ENCODE measurements at places on chromosomes 5 and 9. TPM values are rescaled to one million over a fixed set of nuclear protein-coding genes. Genes with fewer than 3 reads are reported as not detected.

Gene LCN15
- total RNA-seq: not detected

Gene PDGFRB
- total RNA-seq: 1,131 TPM

DNA sequence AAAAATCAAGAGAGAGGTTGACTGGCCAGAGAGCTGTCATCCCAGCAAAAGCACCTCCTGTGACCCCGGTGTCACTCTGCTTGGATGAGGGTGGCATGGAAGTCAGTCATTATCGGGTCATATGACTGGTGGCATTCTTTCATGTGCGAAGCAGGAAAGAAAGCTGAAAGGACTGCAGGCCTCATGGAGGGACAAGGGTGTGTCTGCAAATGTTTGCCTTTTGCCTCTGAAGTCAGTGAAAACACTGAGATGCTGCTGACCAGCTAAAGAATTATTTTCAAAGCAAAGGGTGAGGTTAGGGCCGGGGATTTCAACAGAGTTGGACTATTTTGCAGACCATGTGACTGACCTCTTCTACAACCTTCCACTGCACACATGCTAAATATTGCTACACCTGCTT, 298.3 kb downstream of the CSNK1G3 start:
- no peak overlapping the region for H3K4me3 ChIP-seq
- peaks cover 43% of the 10 kb centered on the region for H3K4me1 ChIP-seq
- H3K36me3 ChIP-seq: no peaks in the 10 kb centered on the region
- H3K27me3 ChIP-seq: no peaks in the 10 kb centered on the region

GRCh38 chr5:164235300-164235891, 730.0 kb downstream of the MAT2B start:
- no peak for DNase-seq
- H3K27me3 ChIP-seq: no peaks in the 10 kb centered on the region
- H3K27ac ChIP-seq: no peak overlapping the region
- H3K4me3 ChIP-seq: no peak overlapping the region
- H3K4me1 ChIP-seq: peaks cover 26% of the 10 kb centered on the region

Gene ADAMTSL2
- 0.11 TPM for total RNA-seq

DNA sequence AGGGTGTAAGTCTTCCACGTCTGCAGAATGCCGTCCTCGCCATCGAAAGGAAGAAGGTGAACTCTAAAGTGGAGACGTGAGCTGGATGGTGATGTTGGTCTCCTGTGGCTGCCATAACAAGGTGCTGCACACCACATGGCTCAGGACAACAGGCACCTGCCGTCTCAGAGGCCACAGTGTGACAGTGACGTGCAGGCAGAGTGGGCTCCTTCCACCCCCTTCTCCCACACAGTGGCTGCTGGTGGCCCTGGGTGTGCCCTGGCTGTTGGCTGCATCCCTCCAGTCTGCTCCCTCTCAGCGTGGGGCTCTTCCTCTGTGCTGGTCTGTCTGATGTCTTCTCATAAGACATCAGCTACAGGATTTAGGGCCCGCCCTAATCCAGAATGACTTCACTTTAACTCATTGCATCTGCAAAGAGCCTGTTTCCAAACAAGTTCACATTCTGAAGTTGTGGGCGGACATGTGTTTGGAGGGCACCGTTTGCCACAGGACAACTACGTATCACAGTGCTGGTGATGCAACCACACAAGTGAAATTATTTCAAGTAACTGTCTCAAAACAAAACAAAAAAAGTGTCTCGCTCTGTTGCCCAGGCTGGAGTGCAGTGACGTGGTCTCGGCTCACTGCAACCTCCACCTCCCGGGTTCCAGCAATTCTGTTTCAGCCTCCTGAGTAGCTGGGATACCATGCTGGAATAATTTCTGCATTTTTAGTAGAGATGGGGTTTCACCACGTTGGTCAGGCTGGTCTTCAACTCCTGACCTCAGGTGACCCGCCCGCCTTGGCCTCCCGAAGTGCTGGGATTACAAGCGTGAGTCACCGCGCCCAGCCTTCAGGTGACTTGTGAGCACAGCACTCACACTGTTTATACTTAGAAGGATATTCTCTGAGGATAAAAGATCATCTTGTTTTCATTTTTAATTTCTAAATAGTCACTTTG, 31.2 kb upstream of the CLPTM1L start:
- no peak overlapping the region for H3K4me3 ChIP-seq
- DNase-seq: no peak
- H3K4me1 ChIP-seq: no peaks in the 10 kb centered on the region
- H3K36me3 ChIP-seq: no peaks in the 10 kb centered on the region

Gene PTGR1
- total RNA-seq: 17.1 TPM
